ENCODE measurements at places on chromosomes 1 and 21.
A peak's percentile ranks its signal among the peaks of the same experiment; 100 is the strongest.

GRCh38 chr1:23742670-23743286 lies 493 bp upstream of the ELOA start:
- DNase-seq: no peak

GRCh38 chr1:74065081-74065480 lies 132.9 kb downstream of the LRRIQ3 start:
- DNase-seq: no peak

- no peak for DNase-seq
Observed at GRCh38 chr21:44957901-44958451, 18.1 kb downstream of the SLX9 start.

GRCh38 chr1:62613325-62613727 lies 16.0 kb downstream of the ANGPTL3 start:
- no peak for DNase-seq

DNA sequence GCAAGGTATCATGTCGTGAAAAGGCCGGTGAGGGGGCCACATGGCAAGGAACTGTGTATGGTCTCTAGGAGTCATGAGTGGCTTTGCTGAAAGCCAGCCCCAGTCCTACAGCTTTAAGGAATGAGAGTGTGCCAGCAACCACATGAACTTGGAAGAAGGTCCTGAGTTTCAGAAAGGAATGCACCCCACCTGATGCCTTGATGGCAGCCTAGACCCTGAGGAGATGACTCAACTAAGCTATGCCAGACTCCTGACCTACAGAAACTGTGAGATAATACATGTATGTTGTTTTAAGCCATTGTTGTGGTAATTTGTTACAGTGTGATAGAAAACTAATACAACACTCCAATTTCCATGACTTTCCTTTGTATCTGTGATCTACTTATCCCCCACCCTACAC lies 33.5 kb upstream of the AKT3 start:
- DNase-seq: no peak

- DNase-seq: no peak
Observed at GRCh38 chr1:16631248-16632043, 18.1 kb upstream of the NBPF1 start.

DNA sequence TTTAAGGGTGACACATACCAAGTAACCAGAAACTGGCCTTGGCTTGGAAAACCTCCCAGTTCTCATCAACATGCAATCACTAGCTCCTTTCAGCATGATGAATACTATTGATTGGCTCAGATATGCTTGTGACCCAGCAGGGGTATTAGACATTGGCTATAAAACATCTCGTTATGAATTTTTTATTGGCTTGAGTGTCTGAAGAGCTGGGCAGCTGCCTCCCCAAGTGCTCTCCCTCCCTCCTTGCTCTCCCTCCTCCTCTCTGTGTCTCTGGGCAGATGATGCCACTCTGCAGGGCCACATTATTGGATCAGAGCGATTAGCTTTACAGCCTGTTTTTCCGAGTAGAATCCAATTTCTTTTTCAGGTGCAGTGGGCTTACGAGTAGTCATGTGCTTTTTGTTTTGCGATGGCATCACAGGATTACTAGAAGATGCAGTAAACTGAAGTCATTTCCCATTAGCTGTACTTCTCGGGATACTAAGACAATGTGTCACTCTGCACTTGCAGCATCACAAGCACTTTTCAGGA lies 79.3 kb upstream of the ATF3 start:
- no peak for DNase-seq

DNA sequence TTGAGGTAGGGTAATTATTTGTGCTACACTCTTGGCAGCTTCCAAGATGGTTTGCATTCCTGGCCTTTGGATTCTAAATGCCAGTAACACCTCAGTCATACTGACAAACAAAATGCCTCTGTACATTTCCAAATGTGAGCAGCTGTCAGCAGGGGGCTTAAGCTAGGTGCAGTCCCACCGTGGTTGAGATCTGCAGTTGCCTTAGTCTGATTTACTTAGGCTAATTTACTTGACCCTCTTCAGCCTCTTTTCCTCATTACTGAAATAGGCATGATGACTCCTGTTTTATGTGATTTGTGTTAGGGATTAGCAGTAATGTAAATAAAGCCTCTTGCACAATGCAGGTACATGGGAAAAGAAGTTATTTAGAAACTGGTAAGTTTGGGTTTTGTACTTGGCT lies 13.5 kb upstream of the SPATA1 start:
- no peak for DNase-seq

- no peak for DNase-seq
Observed at GRCh38 chr1:22709891-22710700, 543 bp upstream of the EPHB2 start.

- DNase-seq: no peak
Observed at GRCh38 chr1:219907772-219908070, 20.6 kb downstream of the SLC30A10 start.

- no peak for DNase-seq
Observed at GRCh38 chr21:42037516-42037915, 27.4 kb upstream of the ZBTB21 start.

DNA sequence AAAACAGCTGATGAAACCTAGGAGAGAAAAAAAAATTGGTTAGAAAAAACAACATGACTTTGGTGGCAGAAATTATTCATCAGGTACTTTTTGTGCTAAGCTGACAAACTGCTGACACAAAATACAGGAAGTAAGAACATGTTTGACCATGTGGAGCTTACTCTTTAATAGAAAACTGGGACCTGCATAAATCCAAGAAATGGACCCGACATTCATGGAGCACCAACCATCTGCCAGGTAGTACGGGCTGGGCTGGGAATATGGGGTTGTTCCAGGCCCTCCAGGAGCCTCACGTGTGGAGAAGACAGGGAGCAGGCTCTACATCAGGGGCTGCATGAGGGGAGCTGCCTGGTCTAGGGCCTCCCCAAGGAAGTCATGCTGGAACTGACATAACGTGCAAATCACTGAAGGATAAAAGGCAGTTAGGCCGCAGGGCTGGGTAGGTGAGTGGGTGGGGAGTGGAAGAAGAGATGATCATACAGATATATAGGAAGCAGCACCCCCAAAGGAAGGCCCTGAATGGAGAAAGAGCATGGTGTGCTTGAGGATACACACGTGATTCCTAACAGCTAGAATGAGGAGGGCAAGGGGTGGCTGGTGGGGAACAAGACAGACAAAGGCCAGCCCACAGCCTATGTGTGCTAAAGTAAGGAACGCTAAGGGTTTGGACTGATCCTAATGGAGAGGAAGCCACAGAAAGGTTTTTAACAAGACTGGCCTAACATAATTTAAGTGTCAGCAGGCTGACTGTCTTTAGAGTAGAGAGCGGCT lies 26.1 kb downstream of the CD58 start:
- DNase-seq: no peak

- DNase-seq: peak; percentile 75
Observed at GRCh38 chr1:29706936-29707335, 470.6 kb downstream of the PTPRU start.

DNA sequence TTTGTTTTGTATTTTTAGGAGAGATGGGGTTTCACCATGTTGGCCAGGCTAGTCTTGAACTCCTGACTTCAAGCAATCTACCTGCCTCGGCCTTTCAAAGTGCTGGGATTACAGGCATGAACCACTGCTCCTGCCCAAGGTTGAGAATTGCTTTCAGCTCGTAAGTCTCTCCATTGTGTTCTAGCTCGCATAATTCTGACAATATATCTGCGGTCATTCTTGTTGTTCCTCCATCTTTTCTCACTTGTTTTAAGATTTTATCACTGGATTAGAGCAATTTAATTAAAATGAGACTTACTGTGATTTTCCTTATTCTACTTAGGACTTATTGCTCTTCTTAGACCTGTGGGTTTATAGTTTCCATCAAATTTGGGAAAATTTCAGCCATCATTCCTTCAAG lies 102.9 kb downstream of the AHCTF1 start:
- DNase-seq: no peak

DNA sequence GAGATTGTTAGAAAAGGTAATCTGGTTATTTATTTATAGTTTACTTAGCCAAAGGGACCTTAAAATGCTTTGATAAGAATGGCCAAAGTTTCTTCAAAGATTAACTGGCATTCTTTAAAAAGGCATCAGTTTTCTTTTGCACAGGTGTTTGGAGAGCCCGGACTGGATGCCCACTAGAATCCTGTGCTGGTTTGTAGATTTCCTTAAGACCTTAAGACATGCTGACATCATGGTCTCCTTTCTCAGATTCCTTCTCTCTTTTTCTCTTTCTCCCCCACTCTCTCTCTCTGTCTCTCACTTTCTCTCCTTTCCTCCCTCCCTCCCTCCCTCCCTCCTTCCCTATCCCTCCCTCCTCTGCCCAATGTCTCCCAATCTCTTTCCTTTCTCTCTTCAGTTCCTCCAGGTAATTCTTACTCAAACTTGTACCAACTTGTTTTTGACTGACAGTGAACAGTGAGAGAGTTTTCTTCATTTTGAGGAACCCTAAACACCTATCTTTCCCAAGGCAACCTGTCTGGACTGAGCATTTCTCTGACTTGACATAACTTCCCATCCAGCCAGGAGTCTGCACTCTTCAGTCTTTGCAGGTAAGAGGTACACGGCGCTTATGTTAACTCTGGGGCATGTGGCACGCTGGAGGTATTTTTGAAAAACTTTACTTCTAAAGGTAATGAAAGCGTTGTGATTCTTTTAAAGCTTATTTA lies at the start of gene KCNJ15:
TSS of gene KCNJ15 (plus strand) at position 393 of the 704 bp plus-strand sequence. CDS start 42,271 bp downstream, outside the sequence.
- DNase-seq: no peak

DNA sequence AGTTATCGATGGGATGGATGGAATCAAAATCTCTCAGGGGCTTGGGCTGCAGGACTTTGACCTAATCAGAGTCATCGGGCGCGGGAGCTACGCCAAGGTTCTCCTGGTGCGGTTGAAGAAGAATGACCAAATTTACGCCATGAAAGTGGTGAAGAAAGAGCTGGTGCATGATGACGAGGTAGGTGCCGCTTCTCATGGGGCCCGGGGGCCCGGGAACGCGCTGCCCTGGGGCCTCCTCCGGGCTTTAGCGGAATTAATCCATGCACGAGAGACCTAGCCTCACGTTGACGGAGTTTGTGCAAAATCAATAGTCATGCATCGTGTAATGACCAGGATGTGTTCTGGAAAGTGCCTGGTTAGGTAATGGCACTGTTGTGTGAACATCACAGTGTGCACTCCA lies 43.8 kb downstream of the FAAP20 start:
- DNase-seq: no peak

GRCh38 chr21:46551636-46552241 lies 53.1 kb downstream of the S100B start:
- DNase-seq: no peak

DNA sequence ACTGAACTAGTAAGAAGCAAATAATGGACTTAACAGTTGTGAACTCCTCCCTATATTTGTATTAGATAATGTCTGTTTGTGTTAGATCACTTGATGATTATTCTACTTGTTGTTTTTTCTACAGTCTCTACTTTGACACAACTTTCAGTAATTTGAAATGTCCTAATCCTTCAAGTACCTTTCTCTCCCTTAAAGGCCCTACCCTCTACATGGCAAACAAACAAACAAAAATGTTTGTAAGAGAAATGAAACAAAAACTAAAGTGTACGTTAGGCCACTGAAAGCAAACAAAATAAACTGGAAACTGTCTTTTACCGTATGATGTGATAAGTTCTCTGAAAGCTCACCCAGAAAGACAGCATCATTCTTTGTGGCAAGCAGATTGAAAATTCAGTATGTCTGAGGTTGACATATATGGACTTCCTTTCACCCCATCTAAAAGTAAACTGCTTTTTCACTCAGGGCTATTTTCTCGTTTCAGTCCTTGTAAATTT lies 255.9 kb upstream of the SNX7 start:
- no peak for DNase-seq

- DNase-seq: no peak
Observed at GRCh38 chr21:37915941-37916309, 332 bp downstream of the KCNJ6 start.

DNA sequence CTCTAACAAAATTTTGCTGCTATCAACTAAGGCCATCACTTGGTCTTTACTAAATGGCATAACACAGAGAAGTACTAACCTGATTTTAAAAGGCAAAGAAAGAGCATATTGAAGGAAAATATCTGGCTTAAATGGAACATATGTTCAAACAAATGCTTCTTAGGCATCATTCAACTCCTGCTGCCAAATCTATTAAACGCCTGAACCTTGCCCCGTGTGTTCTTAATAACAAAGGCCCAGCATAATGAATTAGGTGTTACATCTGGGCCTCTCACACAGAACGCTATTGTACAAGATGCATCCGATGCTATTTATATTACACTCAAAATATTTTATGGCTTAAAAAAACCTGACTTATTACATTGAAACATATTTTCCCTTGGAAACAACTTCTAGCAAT lies 48.4 kb downstream of the B3GALNT2 start:
- no peak for DNase-seq

DNA sequence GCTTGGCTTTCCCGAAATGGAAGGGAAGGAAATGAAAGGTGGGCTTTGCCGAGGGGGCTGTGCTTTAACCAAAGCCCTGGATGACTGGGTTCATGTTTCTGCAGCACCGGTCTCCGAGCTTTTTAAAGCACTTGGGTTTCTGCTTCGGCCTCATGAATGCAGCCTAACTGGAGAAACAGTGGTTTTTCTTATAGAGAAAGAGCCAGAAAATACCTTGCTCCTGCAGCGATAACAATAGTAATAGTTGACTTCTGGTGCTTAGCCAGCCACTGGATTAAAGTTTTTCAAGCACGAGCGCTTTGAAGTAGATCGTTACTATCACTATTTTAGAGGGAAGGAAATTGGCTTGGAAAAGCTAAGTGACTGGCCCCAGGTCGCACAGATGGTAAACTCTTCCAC lies 500 bp upstream of the DOCK7 start:
- DNase-seq: no peak

DNA sequence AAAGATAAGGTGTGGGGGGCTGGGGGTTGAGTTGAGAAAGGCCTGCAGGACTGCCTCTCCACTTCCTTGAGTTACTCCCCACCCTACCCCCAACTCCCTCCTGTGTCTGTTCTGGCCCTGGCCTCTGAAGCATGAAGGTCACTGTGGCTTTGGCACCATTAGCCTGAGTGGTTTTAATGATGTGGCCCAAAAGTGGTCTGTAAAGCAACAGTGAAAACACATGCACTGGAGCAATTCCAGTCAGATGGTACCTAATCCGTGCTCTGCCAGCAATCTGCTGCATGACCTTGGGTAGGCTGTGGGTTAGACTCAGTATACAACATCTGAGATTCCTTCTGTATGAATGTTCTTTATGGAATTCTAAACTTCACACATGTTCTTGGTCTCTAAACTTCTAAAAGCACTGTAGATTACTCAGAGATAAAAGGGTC lies 86.5 kb upstream of the ATP1A1 start:
- no peak for DNase-seq

GRCh38 chr1:111205714-111206050 lies 5.2 kb upstream of the DENND2D start:
- DNase-seq: no peak

- DNase-seq: no peak
Observed at GRCh38 chr1:18343581-18343980, 137.1 kb upstream of the KLHDC7A start.

DNA sequence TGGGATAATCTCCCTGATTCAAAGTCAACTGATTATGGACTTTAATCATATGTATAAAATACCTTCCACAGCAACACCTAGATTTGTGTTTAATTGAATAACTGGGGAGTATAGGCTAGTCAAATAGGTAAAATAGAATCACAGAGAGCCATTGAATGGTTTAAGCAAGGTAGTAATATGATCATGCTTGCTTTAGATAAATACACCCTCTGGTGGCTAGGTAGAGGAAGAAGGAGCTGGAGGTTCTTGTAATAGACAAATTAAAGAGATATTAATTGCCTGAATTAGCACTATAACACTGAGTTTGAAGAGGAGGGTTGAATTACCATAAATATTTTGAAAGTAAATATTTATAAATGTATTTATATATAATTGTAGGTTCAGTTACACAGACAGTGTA lies 40.3 kb downstream of the DIRAS3 start:
- no peak for DNase-seq

All from GM12891 (cell line).